NCI-H2081 (cell line): ENCODE measurements at places on chromosomes 16 and 17.

- DNase-seq = no peak
These were observed 153.4 kb upstream of the PLCG2 start for GRCh38 chr16:81625544-81626153.

GRCh38 chr17:10121971-10122707 lies 76.3 kb downstream of the GAS7 start:
- DNase-seq = no peak

- no peak for DNase-seq
These were observed 512.1 kb downstream of the TOX3 start for GRCh38 chr16:52034830-52035229.

GRCh38 chr16:68707340-68708152 lies 29.5 kb upstream of the CDH1 start:
- no peak for DNase-seq

GRCh38 chr16:48352648-48353390 lies 32.4 kb downstream of the SIAH1 start:
- no peak for DNase-seq

DNA sequence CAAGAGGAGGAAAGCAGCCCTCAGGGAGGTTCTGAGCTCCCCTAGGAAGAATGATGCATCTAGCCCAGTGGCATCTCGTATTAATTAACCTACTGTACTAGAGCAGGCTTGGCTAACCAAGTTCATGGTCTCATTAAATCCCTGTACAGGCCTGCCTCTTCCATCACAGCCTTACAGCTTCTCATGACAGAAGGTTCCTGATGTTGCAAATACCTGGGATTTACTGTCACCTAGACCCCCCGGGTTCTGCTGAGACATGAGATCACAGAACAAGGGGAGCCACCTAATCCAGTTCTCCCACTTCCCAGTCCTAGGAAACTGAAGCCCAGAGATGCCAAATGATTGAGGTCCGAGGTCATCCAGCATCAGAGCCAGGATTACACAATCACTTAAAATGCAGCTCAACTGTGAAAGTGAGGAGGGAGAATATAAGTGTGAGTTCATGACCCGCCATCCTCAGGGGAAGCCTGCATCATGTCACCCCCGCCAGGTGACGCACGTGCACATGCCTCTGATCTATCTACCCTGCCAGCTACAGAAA lies 23.9 kb downstream of the ACLY start:
- DNase-seq = no peak

DNA sequence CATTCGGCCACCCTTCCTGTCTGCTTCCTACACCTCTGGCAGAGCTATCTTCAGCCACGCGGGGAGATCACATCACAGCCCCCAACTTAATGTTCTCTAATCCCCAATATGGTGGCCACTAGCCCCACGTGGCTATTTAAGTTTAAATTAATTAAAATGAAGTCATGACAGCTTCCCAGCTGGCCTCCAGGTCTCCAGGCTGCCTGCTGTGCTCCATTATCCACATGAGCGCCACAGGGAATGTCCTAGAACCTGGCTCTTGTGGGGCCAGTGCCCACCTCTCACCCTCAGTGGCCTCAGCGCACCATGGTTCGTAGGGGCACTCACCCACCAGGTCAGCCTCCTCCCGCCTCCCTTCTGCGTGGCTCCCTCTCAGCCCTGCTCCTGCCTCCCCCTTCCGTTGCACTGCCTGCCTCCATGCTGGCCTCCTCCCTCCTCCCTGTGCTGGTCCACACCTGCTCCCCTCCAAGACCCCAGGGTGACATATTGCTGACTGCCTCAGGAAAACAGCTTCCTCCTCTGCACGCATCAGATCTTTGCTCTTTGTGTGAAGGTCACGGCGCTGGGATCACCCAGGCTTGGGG lies 47.7 kb downstream of the IRF8 start:
- no peak for DNase-seq

DNA sequence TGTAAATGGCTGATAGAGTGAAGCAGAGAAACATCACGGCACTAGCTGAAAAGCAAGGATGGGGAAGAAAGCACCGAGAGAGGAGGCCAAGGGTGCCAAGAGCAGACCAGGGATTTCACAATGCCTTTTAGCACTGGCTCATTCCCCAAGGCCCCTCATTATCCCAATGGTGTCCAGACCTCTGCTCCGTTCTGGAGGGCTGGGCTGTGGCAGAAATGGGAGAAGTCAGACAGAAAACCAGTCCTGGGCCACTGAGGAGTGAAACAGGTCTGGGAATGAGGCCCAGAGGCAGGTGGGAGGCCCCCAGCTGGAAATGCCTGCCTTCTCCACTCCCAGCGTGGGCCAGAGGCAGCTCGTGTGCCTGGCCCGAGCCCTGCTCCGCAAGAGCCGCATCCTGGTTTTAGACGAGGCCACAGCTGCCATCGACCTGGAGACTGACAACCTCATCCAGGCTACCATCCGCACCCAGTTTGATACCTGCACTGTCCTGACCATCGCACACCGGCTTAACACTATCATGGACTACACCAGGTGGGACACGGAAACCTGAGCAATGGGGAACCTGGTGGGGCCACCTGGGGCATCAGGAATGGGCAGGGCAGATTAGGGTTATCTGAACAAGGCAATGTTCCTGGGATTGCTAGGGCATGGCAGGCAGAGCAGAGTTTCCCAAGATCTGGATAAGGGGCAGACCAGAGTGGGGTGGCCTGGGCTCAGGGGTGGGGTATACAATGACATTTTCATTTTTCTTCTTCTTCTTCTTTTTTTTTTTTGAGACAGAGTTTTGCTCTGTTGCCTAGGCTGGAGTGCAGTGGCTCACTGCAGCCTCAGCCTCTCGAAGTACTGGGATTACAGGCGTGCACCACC lies 20.3 kb downstream of the ANKRD40 start:
- DNase-seq = no peak

DNA sequence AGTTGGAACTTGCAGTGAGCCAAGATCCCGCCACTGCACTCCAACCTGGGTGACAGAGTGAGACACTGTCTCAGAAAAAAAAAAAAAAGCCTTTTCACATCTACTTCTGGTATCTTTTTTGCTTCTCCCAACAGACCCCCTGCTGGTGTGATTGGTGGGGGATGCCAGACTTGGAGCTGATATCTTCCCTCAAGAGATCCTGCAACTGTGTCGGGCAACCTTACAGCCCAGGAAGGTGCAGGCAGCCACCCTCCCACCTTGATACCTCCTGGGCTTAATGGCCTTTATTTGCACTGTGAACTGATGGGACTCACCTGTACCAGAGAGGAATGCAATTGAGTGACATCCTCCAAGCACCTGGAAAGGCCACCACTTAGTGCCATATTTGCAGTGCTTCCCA lies 142.3 kb downstream of the RGS9 start:
- DNase-seq = no peak

GRCh38 chr17:8220783-8221662 lies 10.6 kb upstream of the AURKB start:
- DNase-seq = peak; percentile 82

DNA sequence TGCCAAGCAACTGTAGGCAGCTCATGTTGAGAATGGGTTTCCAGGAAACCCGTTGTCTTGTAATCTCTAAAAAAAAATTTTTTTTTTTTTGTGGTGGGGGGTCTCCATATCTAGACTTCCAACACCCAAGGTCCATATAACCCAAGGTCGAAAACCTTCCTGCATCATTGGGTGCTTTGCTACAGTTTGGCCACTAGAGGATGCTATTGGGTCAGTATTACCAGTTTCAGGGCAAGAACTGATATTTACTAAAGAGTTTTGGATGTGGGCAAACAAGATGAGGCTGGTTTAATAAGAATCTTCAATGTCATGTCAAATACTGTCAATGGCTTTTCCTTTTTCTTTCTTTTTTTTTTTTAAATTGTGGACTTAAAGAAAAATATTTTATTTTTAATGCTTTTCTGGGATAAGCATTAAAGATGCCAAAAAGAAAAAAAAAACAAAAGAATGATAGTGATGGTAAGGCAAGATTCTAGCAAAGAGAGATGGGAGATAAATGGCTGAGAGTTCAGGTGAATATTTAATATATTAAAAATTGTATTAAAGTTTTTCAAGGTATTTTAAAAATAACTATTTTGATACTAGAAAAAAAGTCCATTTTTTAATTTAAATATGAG lies 62.2 kb downstream of the DHRS7C start:
- peak; percentile 12 for DNase-seq

DNA sequence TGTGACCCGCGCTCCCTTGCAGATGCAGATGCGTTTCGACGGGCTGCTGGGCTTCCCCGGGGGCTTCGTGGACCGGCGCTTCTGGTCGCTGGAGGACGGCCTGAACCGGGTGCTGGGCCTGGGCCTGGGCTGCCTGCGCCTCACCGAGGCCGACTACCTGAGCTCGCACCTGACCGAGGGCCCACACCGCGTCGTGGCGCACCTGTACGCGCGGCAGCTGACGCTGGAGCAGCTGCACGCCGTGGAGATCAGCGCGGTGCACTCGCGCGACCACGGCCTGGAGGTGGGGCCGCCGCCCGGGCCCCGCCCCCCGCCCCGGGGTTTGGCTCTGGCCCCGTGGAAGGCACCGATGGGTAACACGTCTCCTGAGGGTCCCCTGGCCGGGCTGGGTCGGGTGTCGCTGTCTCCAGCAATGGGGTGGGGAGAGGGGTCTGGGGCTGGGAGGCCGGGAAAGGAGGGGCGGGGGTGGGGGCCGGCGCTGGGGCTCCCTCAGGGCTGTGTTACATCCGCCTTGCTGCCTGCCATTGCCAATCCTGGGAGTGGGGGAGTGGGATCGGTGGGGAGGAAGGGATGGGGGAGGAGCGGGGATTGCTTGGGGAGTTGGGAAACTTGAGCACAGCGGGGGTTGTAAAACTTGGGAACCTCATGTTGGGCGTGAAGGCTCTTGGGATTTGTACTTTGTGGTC lies 737 bp downstream of the NUDT16L1 start:
- DNase-seq = no peak

GRCh38 chr16:83439412-83439811 lies 368.4 kb upstream of the HSBP1 start:
- no peak for DNase-seq

- DNase-seq = no peak
These were observed 51.8 kb downstream of the C17orf67 start for GRCh38 chr17:56781906-56782305.

DNA sequence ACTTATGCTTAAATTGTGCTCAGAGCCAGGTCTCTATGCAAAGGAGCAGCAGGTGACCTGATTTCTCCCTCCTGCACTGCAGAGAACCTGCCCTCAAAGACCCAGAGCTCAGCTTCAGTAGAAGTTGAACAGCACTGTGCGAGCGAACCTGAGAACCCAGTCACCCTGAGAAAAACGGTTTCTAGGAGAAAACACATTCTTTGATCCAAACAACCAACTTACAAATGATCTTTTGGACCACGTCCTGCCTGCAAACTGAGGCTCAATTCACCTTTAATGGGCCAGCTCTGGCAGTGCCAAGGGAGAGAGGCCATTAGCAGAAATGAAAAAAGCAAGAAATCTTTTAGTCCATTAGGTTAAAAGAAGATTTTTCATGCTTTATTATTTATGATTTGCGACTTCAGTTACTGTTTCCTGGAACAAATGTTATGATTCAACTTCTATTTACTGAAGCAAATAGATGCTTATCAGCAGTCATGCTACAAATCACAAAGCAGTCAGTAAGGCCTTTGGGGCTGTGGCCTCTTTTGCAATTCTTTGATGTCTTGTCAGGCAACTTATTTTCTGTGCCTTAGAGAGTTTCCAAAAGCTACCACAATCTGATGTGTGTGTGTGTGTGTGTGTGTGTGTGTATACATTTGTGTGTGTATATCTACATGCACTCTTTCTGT lies 65.7 kb upstream of the LRRC37A3 start:
- no peak for DNase-seq

DNA sequence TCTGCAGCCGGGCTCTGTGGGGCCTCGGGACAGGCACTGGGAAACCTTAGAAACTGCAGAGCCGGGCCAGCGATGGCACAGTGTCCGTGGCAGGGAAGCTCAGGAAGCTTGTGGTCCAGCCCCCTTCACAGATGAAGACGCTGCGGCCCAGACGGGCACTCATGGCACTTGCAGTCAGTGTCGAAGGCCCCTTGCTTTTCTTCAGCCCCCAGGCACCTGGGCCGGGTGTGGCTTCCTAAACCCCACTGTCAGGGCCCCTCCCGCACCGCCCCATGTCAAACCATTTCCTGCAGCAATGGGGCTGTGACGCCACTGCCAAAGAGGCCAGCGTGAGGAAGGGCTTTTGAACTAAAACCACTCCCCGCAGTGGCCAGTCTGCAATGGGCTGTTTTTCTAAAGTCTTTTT lies 164.0 kb downstream of the LAT start:
- no peak for DNase-seq

DNA sequence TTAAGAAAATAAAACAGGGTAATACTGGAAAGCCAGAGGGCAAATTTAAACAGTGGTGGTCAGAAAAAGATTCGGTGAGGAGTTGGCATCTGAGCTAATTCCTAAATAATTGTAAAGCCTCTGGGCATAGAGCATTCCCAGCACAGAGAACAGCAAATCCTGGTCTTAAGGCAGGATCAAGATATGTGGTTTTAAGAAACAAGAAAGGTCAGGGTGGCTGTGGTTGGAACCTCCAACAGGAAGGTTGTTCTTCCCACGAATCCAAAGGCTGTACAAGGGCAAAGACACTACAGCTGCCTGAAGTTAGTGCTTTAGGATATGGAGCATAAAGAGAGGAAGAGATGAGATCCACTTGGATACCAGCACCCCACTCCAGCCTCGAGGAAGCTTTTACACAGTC lies 114.6 kb downstream of the ZNF18 start:
- no peak for DNase-seq

- DNase-seq = no peak
These were observed 141.9 kb downstream of the TMEM132E start for GRCh38 chr17:34721326-34721725.

- DNase-seq = no peak
These were observed 69.2 kb downstream of the SOX9 start for GRCh38 chr17:72189768-72190593.

DNA sequence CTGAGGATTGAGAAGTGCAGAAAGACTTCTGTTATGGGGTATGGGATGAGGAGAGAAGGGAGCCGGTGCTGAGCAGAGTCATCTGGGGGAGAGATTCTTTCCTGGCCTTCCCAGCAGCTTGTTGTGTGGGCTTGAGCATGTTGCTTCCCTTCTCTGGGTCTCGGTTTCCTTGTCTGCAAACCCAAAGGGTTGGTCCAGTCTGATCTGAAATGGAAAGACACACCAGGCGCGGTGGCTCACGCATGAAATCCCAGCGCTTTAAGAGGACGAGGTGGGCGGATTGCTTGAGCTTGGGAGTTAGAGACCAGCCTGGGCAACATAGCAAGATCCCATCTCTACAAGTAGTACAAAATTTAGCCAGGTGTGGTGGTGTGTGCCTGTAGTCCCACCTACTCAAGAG lies 6.0 kb downstream of the SOCS3 start:
- DNase-seq = no peak

- no peak for DNase-seq
These were observed 36.0 kb downstream of the ARHGAP27 start for GRCh38 chr17:45396496-45397205.
